SW480 (cell line): ENCODE measurements at places on chromosomes 11 and 22.
A peak's percentile ranks its signal among the peaks of the same experiment; 100 is the strongest.

DNA sequence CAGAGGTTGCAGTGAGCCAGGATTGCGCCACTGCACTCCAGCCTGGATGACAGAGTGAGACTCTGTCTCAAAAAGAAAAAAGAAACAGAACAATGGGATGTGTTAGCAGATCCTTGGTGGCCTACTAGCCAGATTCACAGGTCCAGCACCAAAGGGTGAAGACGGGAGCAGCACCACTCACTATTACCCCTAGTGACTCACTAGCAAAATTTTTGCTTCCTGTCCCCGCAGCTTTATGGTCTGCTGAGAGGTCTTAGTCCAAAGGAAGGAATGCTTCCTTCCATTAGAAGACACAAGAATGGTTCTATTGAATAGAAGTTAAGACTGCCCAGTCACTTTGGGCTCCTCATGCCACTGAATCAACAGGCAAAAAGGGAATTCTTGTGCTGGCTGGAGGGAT lies 35.9 kb upstream of the NUP50 start:
- DNase-seq, result peak; percentile 34

GRCh38 chr22:48705159-48705916 lies 1122.3 kb downstream of the BRD1 start:
- DNase-seq, result no peak

GRCh38 chr22:40247976-40248375 lies 70.3 kb downstream of the TNRC6B start:
- DNase-seq, result no peak

- DNase-seq, result no peak
Measured at GRCh38 chr11:20654038-20654437, 15.3 kb upstream of the NELL1 start.

DNA sequence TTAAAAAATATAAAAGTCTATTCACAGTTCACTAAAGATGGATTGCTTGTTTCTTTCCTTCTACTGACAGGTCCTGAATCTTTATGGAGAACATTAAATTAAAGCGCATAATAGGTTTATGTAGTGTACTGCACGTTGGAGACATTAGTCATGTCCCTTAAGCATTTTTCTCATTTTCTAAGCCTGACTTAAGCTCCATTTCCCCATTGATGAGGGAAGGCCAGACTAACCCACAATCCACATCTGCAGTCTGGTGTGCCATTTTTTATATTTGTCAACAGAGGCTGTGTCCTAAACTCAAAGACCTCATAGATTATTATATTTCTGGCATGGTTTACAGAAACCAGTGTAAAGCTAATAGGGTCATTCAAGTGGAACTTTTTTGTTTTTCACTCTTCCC lies 39.9 kb downstream of the CADM1 start:
- DNase-seq, result no peak

DNA sequence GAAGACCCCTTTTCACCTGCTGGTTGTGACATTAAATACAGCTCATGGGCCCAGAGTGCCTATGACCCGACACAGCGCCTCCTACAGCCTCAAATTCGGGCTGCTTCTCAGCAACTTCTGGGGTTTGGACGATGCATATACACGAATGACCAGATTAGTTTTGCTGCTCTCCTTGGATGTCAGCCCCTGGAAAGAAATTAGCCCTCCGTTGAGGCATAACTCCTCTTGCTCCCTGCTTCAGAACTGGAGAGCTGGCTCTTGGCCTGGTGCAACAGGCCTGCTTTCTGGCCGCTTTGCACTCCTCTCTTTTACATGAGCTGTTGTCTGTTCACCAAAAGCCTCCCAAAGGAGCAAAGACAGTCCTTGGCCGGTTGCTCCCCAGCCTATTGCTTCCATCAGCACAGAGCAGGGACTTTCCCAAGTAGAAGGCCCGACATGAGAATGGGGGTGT lies 3.3 kb downstream of the TECTA start:
- no peak for DNase-seq

DNA sequence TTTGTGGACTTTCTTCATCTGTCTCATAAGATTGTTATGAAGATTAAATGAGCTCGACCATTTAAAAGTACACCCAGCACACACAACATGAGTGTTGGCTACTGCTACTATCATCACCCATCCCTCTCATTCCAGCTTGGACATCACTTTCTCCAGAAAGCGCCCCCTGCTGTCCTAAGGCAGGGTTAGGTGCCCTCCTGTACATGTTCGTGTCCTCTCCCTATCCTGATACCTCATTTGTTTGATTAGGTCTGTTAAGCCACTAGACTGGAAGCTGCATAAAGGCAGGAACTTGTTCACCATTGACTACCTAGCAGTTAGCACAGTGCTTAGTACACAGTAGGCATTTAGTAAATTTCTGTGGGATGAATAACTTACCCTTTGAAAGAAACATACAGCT lies 85.5 kb downstream of the ENTHD1 start:
- peak; percentile 12 for DNase-seq

DNA sequence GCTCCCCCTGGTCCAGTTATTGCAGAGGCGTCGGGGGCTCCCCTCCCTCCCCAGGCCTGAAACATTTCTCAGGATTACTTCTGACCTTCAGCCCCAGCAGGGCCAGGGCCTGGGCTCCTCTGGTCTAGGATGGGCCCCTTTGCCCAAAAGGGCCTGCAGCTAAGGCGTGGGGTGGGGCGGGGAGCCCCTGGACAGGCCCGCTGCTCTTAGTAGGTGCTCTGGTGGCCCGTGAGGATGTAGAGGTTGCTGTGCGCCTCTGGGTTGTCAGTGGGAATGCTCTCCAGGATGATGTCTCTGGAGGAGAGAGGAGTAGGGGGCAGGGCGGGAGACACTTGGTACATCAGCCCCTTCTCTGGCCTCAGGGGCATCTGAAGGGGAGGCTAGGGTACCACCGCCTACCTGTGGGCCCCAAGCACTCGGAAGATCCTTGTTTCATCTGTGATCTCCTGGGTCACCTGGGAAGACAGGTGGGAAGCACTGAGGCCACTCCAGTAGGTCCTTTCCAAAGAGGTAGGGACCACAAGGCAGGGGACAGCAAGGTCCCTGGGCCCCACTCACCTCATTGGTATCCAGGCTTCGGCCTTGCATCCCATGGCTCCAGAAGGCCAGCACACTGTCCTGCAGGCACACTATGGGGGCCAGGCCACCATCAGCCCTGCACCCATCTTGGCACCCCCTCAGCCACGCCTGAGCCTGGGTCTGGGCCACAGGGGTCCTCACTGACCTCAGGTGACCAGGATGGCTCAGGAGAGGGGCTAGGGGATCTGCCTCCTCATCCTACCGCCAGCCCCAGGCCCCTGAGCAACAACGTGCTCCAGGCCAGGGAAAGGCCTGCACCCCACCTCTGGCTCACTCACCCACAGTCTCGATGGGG lies 11.2 kb upstream of the SF1 start:
- DNase-seq, result no peak

GRCh38 chr11:130448416-130449309 lies at the start of gene ADAMTS15:
ADAMTS15 (plus strand) TSS chr11:130448645; CDS start chr11:130448974, 329 bp downstream.
- DNase-seq, result peak; percentile 85

GRCh38 chr22:39309881-39310714 lies 9.3 kb downstream of the RPL3 start:
- no peak for DNase-seq

DNA sequence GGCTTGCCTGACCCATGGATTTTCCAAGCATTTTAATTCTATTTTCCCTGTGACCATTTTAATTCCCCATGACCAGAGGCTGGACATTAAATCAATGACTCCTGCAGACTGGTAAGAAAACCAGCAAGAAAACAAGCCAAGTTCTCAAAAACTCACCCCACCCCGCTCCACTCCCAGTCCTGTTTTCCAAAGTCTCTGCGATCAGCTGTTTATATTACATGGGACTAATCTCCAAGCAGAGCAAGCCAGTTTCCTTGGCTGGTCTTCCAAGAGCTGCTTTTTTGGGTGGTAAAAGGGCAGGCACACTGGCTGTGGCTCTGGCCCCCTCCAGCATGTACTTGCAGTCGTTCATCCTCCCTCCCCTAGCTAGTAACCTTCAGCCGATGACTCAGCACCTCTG lies 97.9 kb downstream of the RRAS2 start:
- no peak for DNase-seq

DNA sequence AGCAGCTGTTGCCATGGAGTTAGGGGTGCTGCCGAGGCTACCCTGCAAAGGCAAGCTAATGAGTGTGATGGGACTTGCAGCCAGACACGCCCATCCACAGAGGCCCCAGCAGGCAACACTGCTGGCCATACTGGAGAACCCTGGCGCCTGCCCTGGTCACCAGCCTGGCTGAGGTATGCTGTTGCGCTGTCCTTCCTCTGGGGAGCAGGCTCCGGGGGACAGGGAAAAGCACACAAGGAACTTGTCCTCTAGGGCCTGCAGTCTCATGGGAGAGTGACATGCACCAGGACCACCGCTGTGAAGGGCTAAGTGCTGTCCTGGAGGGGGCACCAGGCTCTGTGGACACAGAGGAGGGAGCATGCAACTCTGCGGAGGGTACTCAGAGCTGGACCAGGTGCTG lies 35.8 kb downstream of the TOM1 start:
- no peak for DNase-seq

GRCh38 chr11:112293614-112294013 lies 33.0 kb upstream of the PLET1 start:
- no peak for DNase-seq

DNA sequence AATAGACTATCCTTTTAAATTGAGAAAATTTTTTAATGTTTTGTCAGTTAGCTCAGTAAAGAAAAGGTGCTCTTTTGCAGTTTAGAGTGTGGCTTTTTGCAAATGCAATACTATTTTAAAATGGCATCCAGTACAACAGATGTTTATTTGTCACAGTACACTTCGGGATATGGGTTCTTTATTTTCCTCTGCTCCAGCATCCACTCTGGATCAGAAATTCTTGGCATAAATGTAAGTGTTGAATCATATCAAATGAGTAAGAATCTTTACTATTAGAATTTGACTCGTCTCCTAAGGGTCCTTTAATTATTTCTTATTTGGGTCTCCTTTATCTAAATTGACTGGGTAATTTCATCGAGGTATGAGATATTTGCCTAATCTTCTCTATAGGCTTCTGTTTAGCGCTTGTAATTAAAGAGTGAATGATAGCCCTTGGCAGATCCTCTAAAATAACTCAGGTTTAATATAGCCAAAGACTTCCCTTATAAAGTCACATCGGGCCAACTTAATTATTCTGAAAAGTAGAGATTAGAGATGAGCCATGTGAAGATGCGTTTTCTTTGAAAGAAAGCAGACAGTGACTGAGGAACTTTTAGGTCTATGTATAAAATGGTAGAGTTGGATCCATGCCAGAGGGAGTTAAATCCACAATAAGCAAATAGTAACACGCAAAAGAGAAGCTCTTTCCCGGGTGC lies 132.7 kb downstream of the CASP12 start:
- DNase-seq, result no peak

- peak; percentile 70 for DNase-seq
Measured at GRCh38 chr22:21014202-21014725, 701 bp upstream of the P2RX6 start.

- no peak for DNase-seq
Measured at GRCh38 chr11:123760894-123761293, 6.6 kb upstream of the OR6X1 start.

GRCh38 chr11:130520271-130520671 lies 71.8 kb downstream of the ADAMTS15 start:
- no peak for DNase-seq

DNA sequence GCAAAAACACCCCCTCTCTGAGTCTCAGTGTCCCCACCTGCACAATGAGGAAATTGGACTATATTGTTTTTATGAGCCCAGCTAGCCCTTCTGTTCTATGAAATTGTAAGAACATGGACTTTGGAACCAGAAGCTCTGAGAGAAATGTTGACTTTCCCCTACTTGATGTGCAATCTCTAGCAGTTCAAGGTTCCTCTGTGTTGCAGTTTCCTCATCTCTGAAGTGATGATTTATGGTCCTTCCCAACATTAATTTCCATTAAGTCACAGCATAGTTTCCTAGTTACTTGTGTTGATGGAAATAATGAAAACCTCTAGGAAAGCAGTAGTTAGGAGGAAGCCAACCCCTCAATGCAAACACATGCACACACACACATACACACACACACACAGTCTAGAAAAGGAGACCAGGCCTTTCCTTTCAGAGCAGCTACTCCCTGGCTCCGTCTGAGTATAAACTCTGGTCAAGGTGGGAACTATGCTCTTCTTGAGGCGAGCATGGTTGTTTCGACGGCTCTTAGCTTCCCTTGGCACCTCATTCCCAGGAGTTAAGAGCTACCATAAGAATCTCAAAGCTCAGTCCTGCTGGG lies 518.4 kb downstream of the SOX6 start:
- no peak for DNase-seq

DNA sequence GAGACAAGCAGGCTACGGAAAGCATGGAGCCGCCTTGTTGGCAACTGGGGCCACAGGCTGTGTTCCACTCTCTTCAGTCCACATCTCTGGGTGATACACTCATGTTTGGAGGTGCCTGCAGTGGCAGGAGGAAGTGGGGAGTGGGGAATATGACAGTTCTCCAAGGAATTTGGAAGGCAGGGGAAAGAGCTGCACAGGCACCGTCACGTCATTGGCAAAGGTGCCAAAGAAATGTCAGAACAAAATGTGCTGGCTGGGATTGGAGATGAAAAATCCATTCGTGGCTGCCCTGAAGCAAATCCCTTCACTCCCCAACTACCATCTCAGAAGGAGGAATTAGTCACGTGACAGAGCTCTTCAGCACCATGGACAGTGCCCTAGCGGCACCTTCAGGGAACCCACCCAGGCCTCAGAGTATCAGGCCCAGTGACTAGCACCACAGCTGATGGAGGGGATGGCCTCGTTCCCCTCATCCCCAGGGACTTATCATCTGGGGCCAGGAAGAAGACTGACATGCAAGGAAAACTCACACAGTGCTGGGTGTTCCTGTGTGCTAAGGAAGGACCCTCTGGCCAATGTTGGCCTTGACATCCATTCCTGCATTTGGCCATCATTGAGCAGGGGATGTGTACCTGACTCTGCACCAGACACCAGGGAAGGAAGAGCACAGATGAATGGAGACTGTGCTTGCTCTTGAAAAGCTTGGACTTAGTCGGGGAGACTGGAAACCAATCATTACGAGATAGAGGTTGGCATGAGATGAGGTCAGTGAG lies 48.5 kb upstream of the PRDM11 start:
- no peak for DNase-seq

GRCh38 chr11:103380031-103380430 lies 270.8 kb downstream of the DYNC2H1 start:
- no peak for DNase-seq

GRCh38 chr11:127259102-127259501 lies 258.5 kb upstream of the KIRREL3 start:
- no peak for DNase-seq

GRCh38 chr22:19419464-19420178 lies 11.9 kb downstream of the HIRA start:
- DNase-seq, result no peak

GRCh38 chr22:35102663-35103062 lies 36.7 kb downstream of the ISX start:
- DNase-seq, result peak; percentile 32
